ENCODE measurements at places on chromosomes 3 and 15.

GRCh38 chr3:98772022-98772421 lies 8.9 kb downstream of the ST3GAL6 start:
- DNase-seq = no peak

GRCh38 chr3:43171748-43172147 lies 65.9 kb upstream of the POMGNT2 start:
- no peak for DNase-seq

GRCh38 chr3:103083848-103084631 lies 649.2 kb downstream of the ZPLD1 start:
- DNase-seq = no peak

DNA sequence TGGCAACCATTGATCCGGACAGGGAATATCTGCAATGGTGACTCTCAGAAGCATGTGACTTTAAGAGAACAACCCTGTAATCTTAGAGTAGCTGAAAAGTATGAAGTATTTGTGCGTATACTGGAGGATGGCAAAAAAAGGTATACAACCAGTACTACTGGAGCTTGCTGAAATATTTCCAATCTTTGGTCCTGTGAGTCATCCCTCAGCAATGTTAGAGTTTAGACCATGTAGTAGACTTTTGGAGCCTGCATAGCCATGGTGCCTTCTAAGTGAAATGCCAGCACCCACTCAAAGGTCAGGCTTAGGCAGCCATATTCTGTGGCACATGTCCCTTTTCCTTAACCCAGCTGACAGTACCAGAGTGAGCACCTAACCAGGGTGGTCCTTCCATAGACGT lies 429.4 kb downstream of the NTRK3 start:
- DNase-seq = no peak

DNA sequence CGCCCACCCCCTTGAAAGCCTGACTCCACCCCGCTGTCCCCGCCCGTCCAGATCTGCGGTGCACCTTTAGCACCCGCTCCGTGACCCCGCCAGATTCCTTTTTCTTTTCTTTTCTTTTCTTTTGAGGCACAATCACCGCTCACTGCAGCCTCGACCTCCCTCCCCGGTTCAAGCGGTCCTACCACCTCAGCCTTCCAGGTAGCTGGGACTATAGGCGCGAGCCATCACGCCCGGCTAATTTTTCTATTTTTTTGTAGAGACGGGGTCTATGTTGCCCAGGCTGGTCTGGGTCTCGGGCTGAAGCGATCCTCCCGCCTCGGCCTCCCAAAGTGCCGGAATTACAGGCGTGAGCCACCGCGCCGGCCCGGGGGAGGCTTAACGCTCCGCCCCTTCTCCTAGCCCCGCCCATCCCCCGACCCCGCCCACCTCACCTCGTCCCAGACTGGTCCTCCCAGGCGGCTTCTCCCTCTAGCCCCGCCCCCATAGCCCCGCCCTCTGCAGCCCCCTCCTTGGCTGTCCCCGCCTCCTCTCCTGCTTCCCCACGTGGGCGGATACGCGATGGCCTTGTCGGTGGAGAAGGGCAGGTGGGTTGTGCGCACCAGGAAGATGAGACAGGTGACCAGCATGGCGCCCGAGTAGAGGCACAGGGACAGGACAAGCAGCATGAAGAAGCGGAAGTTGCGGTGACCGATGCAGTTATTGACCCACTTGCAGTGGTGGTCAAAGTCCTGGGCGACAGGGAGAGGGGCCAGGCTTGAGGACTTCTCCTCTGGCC lies 3.2 kb downstream of the ZDHHC19 start:
- peak; percentile 36 for DNase-seq

DNA sequence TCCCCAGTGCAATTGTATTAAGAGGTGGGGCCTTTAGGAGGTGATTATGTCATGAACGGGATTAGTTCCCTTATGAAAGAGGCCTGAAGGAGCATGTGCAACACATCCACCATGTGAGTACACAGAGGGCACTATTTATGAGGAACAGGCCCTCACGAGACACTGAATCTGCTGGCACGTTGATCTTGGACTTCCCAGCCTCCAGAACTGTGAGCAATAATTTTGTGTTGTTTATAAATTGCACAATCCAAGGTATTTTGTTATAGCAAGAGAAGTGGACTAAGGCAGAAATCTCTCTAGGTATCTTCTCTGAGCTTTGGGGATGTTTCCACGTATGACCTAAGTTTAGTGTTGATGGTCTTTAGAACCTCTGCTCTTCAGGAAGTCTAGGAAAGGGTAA lies 149.3 kb upstream of the CBLB start:
- no peak for DNase-seq

GRCh38 chr15:49094923-49095322 lies 48.7 kb upstream of the SECISBP2L start:
- no peak for DNase-seq

DNA sequence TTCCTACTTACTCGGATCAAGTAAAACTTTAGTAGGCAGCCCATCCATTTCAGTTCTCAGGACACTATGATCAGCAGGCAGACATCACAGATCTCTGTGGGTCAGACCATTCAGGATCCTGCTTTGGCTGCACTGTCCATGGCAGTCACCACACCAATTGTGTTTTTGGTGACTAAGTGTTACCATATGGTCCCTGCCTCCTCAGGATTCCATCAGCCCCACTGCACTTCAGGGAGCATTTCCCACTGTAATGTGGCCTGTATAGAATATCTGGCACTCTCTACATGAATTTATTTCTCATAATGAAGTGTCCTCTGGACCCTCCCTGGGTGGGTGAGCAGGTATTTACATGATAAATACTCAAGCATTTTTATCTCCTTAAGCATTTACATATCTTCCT lies 41.3 kb downstream of the ZNF445 start:
- DNase-seq = no peak

DNA sequence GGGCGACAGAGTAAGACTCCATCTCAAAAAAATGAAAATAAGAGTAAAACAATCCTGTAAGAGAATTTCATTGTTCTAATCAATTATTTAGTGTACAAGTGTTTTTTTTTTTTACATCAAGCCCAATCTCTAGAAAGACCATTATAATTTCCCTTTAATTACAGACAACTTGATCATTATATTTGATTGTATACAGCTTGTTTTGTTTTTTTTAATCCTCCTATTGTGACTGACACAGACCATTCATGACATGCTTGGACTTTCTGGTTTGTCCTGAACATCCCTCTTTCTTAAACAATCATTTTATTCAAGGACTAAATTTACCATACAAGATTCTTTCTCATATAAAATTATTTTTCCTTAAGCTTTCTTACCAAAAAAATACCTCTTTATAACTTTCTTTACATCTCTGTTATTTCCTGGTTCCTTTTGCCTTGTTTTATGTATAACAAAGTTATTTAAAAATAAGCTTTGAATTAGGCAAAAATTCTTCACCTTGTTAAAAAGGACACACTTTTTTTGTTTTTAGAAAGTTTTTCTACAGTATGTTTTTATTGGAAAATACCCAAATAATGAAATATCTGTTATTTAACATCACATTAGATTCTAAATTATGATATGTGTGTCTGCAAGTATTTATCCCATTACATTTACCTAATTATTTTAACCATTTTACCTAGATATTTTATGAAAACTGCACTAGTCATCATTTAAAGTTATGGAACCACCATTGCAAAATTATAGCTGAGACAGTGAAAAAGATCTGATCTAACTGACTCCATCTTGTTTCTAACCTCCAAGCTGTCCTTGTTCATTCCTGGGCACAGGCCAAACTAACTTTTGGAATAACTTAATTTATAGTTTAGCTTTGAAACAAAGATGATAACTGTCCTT lies 26.1 kb upstream of the GFM1 start:
- DNase-seq = no peak

DNA sequence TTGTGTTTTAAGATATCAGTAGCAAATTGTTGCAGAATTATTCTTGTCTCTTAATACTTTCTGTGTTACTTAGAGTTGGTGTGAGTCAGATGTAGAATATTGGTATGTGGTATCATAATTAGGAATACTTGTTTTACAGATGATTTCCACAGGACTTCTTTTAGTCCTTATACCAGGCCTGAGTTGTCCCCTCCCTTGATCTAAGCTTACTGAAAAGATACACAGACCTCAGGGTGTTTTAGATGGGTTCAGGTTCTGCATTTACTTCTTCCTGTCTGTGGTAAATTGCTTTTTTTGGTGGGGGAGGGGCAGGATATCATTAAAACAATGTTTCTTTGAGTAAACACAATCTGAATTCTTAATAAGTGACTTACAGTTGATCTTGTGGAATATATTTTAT lies 14.2 kb downstream of the DZIP3 start:
- DNase-seq = no peak

GRCh38 chr3:57956119-57956832 lies 51.9 kb upstream of the FLNB start:
- DNase-seq = peak; percentile 56

GRCh38 chr3:64276131-64276530 lies 50.9 kb upstream of the PRICKLE2 start:
- DNase-seq = no peak

DNA sequence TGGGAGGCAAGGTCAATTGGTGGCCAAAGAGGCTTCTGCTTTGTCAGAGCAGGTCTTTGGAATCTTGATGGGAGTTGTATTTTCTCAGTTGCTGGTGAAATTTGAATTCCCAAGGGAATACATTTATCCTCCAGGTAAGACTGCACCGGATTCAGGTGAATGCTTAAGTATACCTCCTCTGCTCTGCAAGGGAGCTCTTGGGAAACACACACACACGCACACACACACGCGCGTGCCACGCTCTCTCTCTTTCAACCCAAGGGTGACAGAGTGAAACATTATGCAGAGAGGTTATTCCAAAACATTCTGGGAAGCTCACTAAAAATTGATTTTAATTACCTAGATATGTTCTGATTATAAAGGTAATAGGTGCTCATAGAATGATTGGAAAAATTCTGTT lies 33.7 kb downstream of the ST6GAL1 start:
- DNase-seq = no peak
